ENCODE measurements at places on chromosomes 3 and 15.

GRCh38 chr3:175447521-175447920, 588.4 kb downstream of the NAALADL2 start:
- DNase-seq: no peak

- peak; percentile 68 for DNase-seq
Measured at GRCh38 chr15:101121511-101122090, 130.2 kb downstream of the CHSY1 start.

GRCh38 chr3:147424581-147425387, 15.6 kb downstream of the ZIC1 start:
- no peak for DNase-seq

- no peak for DNase-seq
Measured at GRCh38 chr3:197380786-197381185, 82.4 kb upstream of the DLG1 start.

- no peak for DNase-seq
Measured at GRCh38 chr15:68789091-68789490, 31.6 kb downstream of the ANP32A start.

DNA sequence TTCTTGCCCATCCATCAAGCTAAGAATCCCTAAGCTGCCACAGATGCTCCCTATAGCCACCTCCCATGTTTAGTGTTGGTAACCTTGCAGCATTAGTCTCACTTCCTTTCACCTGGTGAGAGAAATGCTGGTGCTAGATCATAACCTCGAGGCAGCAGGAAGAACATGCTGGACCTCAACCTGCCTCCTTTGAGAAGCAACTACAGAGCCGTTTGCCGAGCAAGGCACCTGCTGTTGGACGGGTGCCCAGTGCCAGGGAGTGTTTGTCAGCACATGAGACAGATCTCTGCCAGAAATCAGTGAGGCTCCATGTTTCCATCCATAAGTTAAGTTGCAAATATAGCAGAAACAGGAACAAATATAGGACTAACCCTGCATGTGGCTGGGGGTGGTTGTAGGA, 955.7 kb downstream of the TUSC7 start:
- no peak for DNase-seq

DNA sequence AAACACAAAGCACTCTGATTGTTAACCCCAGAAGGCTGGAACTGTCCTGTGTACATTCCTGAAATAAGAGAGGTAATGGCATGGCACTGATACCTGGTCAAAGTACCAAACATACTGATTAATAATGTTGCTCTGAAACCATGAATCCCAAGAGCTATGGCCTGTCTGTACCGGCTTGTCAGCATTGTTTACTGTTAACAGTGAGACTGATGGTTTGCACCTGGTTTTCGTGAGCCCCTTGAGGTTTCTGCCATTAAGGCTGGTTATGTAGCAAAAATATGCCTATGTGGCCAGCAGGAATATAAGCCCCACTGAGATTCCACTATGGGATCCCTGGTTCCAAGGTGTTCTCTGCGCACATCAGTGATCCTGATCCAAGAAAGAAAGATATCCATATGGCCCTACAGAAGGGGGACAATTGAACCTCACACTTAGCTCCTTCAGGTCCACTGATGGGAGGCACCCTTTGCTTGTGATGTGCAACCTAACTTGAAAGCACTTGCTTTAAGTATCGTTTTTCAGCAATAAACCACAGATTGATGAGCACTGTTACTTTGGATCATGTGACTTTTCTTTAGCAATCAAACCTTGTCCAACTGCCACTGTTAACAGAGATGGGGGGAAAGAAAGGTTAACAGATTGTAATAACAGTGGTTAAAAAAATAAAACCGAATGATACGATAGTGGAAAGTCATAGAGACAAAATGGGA, 65.2 kb downstream of the TBL1XR1 start:
- DNase-seq: no peak

DNA sequence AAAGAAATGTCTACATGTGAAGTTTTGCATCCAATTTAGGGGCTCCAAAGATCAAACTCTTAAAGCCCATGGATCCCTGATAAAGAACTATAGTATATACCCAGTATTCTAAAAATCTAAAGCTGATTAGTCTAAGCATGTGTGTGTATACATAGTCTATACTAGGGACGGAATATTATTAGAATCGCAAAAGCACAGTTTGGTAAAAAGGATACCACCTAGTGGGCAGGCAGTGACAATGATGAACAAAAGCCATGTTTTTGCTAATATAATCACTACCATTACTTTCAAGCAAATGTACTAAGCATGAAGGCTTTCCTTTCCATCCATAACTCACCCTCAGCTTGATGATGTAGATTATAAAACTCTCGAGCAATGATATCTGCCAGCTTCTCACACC, 16.5 kb downstream of the POLQ start:
- no peak for DNase-seq

DNA sequence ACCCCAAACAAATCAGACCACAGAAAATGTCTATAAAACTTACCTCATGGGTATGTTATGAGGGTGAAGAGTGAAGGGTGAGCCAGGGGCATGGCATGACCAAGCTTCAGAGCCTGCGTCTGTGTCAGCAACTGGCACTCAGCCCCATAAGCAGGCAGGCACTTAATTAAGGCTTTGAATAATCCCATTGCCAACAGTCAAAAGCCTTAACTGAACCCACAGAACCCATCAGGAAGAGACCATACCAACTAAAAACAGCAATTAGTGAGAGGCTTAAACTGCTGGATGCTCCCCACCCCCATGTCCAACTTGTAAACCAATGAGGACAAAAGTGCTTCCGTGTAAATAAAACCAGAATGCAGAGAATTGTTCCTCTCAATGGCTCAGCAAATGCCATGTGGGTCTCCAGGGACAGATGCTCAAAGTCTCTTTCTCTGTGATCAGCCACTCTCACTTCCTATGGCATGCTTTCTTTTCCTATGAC, 126.0 kb downstream of the MYLK start:
- DNase-seq: peak; percentile 8

- DNase-seq: no peak
Measured at GRCh38 chr3:38475716-38476115, 20.4 kb upstream of the EXOG start.

DNA sequence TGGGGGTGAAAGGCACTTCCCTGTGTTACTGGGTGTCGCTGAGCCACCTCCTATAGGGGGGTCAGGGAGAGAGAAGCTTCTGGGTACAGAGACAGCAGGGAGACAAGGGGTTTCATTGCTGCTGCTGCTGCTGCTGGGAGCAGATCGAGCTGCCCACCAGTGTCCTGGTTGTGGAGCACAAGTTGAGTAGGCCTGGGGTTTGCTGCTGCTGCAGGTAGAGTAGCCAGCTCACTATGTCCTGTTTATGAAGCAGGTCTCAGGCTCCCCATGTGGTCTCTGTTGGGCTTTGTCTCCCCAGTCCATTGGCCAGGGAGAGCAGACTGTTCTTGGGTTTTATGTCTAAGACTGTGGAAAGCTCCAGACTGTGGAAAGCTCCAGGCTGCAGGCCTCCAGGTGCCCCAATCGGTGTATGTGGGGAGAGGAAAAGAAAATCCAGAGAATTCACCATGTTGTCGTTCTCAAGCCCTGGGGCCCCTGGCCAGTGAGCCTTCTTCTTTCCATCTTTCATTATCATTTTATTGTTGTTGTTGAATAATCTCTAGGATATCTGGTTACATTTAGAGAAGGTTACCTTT, 157.8 kb downstream of the ADAMTS17 start:
- DNase-seq: no peak

DNA sequence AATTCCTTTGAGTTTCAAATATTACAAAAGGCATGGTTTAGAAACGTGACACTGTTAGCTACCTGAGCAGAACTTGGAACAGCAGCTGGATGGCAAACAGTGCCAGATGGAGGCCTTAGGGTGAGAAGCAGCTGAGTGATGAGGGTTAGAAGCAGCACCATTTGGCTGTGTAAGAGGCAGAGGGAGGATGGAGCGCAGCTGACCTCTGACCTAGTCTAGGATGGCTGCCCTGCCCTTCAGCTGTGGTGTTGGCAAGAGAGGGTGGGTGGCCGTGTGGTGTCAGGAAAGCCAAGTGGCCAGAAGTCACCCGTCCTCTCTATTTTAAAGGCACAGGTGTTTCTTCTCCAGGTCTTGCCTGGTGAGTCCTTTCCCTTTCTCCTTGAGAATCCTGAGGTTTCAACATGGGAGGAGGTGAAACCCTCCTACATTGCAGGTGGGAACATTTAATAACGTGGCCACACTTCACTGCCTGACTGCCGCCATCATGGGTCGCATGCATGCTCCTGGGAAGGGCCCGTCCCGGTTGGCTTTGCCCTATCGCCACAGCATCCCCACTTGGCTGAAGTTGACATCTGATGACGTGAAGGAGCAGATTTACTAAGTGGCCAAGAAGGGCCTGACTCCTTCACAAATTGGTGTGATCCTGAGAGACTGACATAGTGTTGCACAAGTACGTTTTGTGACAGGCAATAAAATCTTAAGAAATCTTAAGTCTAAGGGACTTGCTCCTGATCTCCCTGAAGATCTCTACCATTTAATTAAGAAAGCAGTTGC, 17.6 kb downstream of the BCL2L10 start:
- DNase-seq: no peak

DNA sequence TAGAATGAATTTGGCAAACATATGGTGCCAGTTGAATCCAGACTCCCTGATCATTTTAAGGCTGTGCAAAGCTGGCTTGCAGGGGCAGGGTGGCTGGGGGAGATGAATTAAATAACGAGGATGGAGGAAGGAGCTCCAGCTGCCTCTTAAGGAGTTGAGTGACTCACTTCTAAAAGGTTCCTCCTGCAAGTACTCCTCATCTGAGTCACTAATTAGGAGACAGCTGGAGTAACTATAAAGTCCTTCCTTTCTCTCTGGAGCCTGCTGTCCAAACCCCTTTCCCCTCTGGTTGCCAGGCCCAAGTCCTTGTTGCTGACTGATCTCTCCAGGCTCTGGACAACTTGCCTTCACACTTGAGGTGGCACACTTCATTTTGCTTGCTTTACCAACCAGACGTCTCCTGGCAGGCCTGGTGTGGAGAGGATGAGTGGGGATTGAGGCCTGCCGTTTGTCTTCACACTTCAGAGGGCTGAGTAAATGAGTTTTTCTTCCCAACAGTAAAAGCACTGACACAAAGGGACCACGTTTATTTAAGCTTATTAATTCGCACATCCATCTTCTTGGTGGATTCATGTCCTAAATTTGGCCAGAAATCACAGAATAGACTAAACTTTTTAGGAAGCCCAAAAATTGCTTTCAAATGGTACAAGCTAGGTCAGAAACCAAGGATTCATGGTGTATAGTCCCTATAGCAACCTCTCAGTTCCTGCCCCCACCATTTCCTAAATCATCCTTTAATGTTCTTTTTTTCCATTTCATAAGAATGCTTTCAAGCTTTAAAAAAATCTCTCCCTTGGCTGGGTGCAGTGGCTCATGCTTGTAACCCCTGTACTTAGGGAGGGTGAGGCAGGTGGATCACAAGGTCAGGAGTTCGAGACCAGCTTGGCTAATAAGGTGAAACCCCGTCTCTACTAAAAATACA, 90.5 kb upstream of the MYRIP start:
- DNase-seq: peak; percentile 12

DNA sequence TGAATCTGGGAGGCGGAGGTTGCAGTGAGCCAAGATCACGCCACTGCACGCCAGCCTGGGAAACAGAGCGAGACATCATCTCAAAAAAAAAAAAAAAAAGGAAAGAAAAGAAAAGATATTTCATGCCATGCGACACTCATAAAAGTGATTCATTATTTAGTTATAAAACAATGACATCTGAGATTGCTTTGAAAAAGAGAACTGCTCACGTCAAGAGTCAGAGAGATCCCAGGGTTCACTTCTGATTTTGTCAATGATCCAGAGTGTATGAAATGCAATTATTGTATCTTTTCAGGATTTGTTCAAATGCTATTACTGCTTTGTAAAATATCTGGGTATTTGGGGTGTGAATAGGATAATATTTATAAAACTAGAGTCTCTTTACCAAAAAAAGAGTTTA, 6.0 kb upstream of the SAMD7 start:
- no peak for DNase-seq

DNA sequence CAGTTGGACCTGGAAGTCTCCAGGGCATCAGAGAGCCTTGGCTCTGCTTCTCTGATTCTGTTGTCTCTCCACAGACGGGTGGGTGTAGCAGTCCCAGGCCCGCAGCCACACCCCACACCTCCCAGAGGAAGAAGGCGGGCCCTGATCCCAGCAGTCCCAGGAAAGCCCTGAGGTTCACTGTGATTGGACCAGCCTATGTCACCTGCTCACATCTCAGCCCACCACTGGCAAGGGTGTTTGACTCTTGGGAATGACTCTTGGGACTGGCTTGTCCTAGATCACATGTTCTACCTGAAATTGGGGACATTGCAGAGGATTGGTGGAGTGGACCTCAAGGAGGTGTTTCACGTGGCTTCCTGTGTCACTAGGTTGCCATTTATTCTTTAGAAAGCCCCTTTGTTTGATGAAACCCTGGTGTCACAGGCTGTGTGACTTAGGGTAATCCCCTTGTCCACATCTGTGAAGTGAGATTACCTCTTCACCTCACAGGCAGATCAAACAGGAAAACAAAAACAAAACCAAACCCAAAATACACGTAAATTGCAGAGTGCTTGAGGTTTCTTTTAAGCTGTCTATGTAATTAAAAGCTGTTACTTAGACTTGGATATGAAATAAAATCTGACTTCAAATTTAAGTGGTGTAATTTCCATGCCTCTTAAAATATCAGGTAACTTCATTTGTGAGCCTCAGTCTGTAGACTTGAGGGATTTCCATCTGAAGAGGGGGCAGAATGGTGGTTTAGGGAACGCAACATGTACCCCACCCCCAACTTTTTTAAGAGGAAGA, 26.7 kb downstream of the FLNB start:
- DNase-seq: no peak

- no peak for DNase-seq
Measured at GRCh38 chr3:29772436-29772835, 491.6 kb downstream of the RBMS3 start.

DNA sequence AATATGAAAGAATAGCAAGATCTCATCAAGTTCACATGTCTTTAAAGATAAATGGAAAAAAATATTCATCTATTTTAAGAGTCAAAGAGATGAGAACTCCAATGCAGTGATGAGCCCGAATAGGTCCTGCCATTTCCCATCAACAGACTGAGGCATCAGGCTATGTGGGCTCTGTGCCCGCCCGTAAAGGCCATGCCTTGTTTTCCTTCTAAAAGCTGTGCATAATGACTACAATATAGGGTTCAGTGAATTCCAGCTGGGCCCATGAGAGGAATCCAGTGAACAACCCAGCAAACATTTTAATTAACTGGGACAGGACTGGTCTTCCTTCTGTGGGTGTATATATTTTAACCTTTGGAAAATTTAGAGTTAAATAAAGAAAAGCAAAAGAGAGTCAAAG, 44.6 kb downstream of the RASGRP1 start:
- no peak for DNase-seq

GRCh38 chr3:52452570-52453221, 1.1 kb downstream of the TNNC1 start:
- no peak for DNase-seq

DNA sequence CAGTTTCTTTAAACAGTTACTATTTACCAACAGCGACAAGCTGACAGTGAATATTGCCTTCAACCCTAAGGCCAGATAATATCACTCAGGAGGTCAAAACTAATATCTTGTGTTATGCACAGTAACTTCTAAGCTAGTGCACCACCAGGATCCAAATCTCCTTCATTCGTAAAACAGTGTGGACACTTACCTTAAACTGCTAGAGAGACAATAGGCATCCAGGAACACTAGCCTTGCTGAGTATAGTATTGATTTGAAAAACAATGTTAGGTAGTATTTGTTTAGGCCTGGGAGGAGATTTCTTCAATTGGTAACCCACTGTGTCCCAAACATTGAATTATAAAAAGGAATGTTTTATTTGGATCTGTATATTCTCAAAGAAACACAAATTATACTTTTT, 707.9 kb upstream of the UBE2E2 start:
- no peak for DNase-seq
